ENCODE measurements at places on chromosomes 7 and 10. TPM values are rescaled to one million over a fixed set of nuclear protein-coding genes. Genes with fewer than 3 reads are reported as not detected.
A peak's percentile ranks its signal among the peaks of the same experiment; 100 is the strongest.

GRCh38 chr10:84166620-84167288 is 6.8 kb upstream of the GPR15LG start:
- no peak for DNase-seq

DNA sequence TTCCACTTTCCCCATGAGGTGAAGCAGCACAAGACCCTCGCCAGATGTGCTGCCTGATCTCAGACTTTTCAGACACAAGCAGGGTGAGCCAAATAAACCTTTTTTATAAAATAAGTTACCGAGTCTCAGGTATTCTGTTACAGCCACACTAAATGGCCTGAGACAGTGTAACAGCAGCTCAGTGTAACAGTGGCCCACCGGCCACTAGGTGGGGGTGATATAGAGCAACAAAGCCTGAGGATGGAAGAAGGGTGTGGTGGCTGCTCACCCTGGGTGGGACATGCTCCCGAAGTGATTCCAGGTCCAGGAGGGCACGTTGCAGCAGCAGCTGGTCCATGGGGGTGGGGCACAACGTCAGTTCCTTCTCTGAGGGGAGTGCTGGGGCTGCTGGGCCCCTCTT is 44.6 kb downstream of the BMS1 start:
- no peak for DNase-seq

DNA sequence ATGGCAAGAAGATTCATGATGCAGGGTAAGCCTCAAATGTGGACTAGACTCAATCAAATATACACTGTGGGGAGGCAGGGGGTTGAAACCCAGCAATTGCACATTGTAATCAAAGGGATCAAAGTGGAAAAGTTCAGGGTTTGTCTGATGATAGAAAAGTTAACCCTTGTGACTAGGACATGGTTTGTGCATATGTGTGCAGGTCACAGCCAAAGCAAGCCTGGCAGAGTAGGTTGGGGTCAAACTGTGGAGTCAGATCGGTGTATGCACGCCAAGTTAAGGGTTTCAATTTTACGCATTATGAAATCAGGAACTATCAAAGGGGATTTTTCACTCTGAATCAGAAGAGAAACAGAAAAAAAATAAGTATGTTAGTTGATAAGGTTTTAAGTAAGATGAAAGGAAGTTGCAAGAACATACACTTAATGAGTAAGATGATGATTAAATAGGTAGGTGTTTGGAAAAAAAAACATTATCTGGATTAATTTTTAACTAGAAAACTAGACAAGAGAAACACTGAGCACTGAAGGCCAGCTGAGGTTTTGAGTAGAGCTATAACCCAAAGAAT is 188.3 kb downstream of the DGKB start:
- no peak for DNase-seq

DNA sequence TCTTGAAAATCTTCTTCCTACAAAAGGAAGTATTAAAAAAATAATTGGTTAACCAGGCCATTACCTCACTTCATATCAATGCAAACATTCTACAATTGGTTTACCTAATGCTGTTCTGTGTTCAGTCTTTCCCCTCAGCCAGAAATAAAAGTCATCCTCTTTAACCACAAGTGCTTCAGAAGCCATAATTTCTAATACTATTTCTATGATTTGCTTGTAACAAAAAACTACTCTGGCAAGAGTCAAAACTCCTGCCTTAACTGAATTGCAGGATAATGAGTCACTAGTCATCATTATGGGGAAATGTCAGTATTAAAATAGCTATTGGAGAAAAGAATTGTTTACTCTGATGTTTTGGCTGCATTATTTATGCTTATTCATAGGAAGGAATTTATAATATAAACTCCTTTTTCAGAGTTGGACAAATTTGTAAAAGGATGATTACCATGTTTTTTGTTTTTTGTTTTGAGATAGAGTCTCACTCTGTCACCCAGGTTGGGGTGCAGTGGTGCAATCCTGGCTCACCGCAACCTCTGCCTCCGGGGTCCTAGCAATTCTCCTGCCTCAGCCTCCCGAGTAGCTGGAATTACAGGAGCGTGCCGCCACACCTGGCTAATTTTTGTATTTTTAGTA is 55.5 kb upstream of the ODAD2 start:
- DNase-seq, result no peak

DNA sequence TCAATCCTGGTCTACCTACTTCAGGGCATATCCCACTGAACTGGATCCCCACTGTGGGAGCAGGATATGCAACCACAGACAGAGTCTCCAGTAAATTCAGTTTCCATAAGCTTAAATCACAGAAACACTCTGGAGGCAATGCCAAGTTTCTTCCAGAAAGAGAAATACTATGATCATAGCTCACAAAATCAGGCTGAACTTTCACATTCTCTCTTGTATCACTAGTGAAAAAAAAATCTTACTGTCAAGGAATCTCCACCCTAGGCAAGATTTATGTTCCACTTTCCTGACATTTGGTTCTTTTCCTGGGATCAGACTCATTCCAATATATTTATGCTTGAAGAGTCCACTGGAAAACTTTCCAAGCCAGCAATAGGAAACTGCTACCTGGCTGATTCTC is 749.0 kb downstream of the SUGCT start:
- DNase-seq, result no peak

DNA sequence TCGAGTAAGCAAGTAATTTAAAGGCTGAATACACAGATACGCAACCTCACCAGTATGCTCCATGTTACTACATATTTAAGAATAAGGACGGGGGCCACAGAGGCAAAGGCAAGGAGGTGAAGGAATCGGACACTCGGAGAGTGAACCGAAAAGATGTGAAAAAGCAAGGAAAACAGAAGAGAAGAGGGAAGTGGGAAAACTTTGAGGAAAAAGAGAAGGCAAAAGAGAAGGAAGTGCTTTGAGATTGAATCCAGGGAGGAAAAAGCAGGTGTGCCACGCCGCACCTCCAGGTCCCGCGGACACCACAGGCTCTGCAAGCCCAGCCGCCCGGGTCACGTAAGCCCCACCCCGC is 367 bp upstream of the AVL9 start:
- DNase-seq, result no peak

- no peak for DNase-seq
These were observed 144.9 kb downstream of the UBE2H start for GRCh38 chr7:129807863-129808262.

- DNase-seq, result no peak
These were observed 518.9 kb upstream of the CELF2 start for GRCh38 chr10:10498781-10499180.

DNA sequence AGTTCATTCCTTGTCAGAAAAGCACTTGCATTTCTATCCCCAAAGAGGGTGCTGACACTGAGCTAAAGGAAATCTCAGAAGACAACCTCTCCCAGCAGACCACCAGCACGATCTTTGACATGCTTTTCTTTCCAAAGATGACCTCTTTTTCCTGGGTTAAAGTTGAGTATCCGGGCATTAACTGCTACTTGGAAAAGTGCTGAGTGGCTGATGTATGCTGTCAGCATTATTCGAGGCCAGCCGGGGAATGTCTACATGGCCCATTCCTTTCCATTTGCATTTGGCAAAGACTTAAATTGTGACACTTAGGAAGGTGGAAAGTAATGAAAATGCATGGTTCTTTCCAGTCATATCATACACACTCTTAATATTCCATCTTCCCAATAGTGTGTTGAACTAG is 90.6 kb upstream of the SKAP2 start:
- DNase-seq, result no peak

GRCh38 chr7:110685899-110686298 is 405.0 kb upstream of the LRRN3 start:
- DNase-seq, result no peak

DNA sequence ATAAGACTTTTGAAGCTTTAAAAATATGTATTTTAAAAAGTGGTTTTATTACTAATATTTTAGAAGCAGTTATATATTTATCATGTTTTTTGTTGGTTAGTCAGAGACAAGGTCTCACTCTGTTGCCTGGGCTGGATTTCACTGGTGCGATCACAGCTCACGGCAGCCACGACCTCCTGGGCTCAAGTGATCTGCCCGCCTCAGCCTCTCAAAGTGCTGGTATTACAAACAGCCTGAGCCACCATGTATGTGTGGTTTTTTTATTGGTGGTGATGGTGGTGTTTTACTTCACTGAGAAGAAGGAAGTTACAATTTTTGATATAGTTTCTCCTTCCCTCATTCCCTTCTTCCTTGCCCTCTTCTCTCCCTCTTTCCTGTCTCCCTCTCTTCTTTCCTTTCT is 13.4 kb downstream of the NHLRC2 start:
- DNase-seq, result no peak

DNA sequence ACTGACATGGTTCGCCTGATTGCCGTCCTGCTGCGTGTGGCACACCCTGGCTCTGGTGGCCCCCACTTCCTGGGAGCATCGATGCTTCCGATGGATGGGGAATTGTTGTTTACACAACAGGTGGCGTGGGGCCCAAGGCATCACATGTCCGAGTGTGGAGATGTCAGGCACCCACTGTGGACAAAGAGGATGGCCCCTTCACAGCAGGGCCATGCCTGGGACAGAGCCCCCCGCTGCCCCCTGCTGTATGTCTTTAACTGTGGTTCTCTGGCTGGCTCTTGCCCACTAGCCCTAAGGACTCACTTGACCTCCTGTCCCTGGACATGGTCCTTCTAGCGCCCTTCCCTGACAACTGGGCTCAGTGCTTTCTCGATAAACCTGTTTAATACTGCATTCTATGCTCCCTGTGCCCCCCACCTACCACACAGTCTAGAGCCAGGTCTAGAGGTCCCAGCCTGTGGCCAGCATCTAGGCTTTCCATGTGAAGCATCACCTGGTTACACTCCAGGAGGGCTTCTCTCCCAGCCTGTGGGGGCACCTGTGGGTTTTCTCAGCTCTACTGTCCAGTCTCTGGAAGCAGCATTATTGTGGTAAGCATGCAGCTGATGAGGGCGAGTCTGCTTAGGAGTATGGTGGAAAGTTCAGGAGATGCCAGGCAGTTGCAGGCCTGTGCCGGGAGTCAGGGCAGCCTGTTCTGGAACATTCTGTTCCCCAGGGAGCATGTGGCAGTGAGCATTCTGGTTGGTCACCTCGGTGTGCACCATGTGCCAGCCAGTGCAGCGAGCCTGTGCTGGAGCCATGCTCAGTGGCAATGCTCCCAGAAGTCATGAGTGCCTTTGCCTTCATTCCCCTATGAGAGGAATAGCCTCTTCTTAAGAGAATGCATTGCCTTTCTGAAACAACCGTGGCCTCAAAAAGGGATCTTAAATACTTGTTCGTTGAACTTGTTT is 10.4 kb downstream of the ADCY1 start:
- DNase-seq, result no peak

- DNase-seq, result no peak
These were observed 32.9 kb upstream of the KMT2E start for GRCh38 chr7:104980841-104981671.

DNA sequence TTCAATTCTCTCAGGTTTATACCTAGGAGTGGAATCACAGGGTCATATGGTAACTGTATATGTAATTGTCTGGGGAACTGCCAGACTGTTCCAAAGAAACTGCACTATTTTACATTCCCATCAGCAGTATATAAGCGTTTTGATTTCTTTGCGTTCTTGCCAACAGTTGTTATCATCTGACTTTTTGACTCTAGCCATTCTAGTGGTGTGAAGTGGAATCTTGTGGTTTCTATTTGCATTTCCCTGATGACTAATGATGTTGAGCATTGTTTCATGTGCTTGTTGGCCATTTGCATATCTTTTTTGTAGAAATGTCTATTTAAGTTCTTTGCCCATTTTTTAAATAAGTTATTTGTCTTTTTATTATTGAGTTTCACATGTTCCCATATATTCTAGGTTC is 44.3 kb upstream of the ZC3HAV1 start:
- DNase-seq, result no peak

GRCh38 chr10:92290076-92290836 is 622 bp downstream of the CPEB3 start:
- peak; percentile 66 for DNase-seq

- DNase-seq, result no peak
These were observed 244.1 kb upstream of the SEMA3C start for GRCh38 chr7:81162771-81163525.

GRCh38 chr10:9024210-9024609 is 969.7 kb downstream of the GATA3 start:
- no peak for DNase-seq

DNA sequence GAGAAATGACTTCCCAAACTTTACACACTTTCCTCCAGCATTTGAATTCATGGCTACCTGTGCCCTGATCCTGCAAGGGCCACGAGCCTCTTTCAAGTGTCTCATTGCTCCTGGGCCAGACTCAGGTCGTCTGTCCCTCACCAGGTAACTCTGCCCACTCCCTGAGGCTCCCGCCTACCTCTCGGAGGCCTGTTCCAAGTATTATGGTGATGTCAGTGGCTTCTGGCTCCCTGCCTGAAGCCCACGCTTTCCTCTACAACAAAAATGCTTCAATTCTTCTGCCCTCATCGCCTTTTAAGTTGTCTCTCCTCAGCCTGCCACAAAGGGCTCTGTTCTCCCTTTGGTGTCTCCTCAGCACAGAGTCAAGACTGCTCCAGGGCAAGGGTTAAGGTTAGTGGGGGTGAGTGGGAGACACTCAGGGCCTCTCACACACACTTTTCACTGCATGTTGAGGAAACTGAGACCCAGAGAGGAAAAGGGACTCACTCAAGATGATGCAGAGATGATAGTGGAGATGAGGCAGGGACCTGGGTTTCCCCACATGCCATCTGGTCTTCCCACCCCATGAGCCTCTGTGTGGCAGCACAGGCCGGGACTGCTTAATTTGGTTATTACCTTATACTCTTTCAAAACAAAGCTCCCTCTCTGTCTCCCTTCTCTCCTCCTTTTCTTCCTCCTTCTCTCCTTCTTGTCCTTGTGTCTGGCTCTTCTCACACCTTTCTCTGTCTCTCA is 28.3 kb upstream of the EGR2 start:
- no peak for DNase-seq

GRCh38 chr10:71921324-71922027 is 42.7 kb upstream of the CHST3 start:
- DNase-seq, result peak; percentile 26

DNA sequence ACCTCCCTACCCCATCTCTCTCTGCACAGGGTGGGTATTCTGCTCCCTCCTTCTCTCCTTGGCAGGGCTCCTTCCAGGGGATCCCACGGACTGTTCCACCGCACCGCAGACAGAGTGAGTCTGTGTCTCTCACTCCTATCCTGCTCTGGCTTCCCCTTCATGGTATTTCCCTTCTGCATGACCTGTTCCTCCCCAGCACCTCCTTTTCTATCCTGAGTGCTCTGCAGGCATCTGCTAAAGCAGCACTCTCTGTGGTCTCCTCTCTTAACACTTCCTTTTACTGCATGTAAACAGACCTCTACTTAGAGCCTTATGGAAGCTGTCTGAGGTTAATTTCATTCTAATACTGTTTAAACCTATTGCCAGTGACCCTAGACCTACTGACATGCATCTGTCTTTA is 171.5 kb downstream of the CCSER2 start:
- DNase-seq, result no peak

GRCh38 chr10:126425489-126426065 is 37.3 kb upstream of the ADAM12 start:
- no peak for DNase-seq

The ZCCHC24 gene
- total RNA-seq, result 19.8 TPM

The AKR1D1 gene
- not detected for total RNA-seq

The MRC1 gene
- 19.5 TPM for total RNA-seq

The PPP1R9A gene
- 44.2 TPM for total RNA-seq

The ATOH7 gene
- not detected for total RNA-seq

Data from body of pancreas (tissue), 4 donors.